Naive thymus-derived CD8-positive, alpha-beta T cell (primary cell): ENCODE measurements at places on chromosomes 5 and 9.

DNA sequence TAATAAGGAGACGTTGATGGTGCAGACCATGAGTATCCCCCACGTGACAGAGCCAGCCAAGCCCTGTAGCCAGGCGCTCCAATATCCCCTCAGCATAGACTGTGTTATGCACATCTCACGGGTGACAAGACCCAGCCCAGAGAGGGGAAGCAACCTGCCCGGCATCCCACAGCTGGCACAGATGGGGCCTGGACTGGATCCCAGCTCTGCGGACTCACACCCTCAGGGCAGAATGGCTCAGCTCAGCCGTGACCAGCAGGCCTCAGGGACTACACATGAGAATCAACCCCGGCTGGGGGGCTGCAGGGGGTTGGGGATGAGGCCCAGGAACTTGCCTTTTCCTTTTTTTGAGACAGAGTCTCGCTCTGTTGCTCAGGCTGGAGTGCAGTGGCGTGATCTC, 11.7 kb downstream of the FIBCD1 start:
- no peak for DNase-seq

GRCh38 chr9:108599571-108599970, 256.2 kb downstream of the ACTL7B start:
- DNase-seq: no peak

- DNase-seq: no peak
These were observed 588.3 kb downstream of the BNC2 start for GRCh38 chr9:16282216-16282615.

- no peak for DNase-seq
These were observed 175.1 kb upstream of the MAP1B start for GRCh38 chr5:71932131-71932654.

DNA sequence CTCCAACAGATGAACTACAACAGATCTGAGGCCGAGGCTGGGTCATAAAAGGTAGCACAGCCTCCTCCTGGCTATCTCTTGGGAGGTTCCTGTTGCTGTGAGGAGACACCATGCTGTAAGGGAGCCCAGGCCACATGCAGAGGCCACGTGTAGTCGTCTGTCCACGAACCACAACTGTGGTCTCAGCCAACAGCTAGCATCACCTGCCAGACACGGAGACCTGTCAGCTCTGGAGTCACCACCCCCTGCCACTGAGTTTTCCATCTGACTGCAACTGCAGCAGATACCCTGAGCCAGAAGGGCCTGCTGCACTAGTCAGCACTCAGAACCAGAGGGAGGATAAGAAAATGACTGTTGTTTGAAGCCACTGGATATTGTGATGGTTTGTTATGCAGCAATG, 12.7 kb upstream of the GOLM1 start:
- no peak for DNase-seq

GRCh38 chr5:126007841-126008240, 415.4 kb upstream of the GRAMD2B start:
- DNase-seq: no peak

- DNase-seq: no peak
These were observed 25.9 kb downstream of the GALNT12 start for GRCh38 chr9:98833090-98833956.

GRCh38 chr5:170348137-170348633, 41.0 kb downstream of the KCNMB1 start:
- no peak for DNase-seq

GRCh38 chr5:143567583-143568504, 164.4 kb upstream of the NR3C1 start:
- no peak for DNase-seq

- no peak for DNase-seq
These were observed 258.8 kb upstream of the CHD1 start for GRCh38 chr5:99187611-99188010.

DNA sequence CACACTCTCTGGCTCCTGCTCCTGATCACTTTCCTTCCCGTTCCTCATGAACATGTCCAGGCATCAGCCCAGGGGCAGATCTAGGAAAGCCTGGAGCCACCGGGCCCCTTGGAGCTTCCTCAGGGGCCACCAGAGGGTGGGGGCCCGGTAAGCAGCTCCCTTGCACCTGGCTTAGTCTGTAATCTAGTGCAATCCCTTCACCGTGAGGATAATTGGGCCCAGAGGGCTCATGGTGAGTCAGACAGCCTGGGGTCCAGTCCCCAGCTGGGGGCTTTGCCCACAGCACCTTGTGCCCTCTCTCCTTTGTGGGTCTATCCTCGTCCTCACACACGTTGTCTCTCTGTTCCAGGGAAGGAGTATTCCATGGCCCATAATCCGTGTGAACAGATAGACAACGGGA, 10.4 kb upstream of the ALDH1B1 start:
- DNase-seq: no peak

GRCh38 chr9:512555-513272, 298.0 kb downstream of the DOCK8 start:
- no peak for DNase-seq

GRCh38 chr5:158611581-158611980, 488.1 kb downstream of the EBF1 start:
- no peak for DNase-seq

DNA sequence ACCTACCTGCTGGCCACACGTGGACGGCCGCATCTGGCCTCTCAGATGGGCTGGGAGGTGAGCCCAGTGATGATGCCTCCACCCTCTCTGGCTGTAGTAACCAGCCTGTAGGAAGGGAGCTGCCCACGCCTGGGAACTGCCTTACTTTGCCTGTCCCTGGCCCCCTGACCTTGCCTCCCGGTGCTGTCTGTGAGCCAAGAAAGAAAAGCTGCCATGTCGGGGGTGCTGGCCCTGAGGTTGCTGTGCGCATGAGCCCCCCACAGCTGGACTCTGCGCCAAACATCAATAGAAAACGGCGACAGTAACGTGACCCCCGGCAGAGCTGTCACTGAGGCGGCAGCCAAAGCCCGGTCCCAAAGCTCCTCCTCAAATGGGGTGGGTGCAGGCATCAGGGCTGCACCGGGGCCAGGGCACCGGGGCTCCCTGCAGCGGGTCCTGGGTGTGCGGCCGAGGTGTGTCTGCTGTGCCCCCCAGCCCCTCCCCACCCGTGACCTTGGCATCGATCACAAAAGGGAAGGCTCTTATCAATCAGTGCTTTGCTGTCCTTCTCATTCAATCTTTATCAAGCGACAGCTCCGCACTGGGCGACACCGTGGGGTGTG, 15.3 kb upstream of the SLC9A3 start:
- no peak for DNase-seq

DNA sequence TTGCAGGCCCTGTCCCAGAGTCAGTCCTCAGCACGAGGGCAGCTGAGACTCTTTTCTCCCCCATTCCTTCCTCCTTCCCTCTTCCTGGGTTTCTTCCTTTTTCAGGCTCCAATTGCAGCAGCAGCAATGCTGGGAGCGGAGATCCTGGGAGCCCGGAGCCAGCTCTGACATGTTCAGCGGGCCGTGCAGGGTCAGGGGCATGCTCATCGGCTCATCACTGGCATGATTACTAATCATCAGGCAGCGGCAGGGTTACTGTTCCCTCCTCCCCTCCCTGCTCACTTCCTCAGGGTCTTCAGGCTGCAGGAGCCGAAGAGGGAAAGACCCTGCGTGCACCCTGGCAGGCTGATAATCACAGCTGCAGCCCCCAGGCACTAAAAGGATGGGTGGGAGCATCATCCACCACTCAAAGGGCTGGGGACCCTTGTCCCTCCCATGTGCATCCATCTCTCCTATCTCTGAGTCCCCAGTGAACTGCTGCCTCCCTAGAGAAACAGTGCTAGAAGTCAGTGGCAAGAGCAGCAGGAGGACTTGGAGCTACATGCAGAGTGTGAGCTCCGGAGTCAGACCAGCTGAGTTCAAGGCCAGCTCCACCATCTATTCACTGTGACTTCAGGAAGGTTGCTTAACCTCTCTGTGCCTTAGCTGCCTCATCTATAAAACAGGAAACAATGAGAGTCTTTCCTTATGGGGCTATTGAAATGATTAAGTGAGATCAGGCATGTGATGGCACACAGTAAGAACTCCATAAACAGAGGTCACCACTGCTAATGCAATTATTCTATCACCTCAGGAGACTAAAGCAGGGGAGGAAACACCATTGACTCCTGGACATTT, 7.8 kb upstream of the KCNIP1 start:
- DNase-seq: no peak

DNA sequence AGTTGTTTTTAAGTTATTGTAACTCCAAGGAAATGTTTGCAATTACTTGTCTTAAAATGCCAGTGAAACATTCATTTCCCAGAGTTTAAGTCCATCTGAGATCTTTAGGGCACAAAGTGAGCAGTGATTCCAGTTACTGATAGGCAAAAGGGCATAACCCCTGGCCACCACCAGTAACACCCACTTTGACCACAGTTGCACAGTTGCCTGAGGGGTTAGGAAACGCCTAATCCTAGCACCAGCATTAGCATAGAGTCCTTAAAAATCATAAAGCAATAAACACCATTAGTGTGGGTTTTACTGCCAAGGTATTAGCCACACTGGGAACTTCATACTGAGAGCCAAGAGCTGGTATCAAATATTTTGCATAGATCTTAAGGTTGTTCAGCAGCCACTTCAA, 143.9 kb downstream of the SNCAIP start:
- DNase-seq: no peak

- no peak for DNase-seq
These were observed 69.1 kb downstream of the PSAT1 start for GRCh38 chr9:78365748-78366697.

- DNase-seq: no peak
These were observed 2.6 kb downstream of the BASP1 start for GRCh38 chr5:17219992-17220391.
